GM04504 (cell line): ENCODE measurements at places on chromosomes 6 and 20.

DNA sequence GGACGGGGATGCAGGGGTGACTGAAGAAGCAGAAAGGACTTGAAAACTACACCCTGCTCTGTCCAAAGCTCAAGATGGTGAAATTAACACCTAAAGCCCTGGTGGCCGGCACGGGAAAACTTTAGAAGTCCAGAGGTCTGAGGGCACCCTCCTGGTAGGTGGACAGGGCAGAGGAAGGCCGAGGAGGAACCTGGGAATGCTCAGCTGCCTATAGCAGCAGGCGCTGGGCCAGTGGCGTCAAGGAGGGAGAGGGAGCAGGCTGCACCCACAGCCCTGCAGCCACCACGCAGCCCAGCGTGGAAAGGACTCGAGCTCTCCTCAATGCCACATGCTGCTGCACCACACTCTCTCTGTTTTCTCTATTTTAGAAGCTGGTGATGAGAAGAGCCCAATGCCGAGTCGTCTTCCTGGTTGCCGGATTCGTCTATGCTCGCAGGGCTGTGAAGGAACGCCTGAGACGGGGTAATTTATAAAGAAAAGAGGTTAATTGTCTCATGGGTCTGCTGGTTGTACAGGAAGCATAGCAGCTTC is 248.3 kb upstream of the AFDN start:
- DNase-seq = no peak

GRCh38 chr6:17015144-17015543 is 86.7 kb upstream of the STMND1 start:
- peak; percentile 44 for DNase-seq

DNA sequence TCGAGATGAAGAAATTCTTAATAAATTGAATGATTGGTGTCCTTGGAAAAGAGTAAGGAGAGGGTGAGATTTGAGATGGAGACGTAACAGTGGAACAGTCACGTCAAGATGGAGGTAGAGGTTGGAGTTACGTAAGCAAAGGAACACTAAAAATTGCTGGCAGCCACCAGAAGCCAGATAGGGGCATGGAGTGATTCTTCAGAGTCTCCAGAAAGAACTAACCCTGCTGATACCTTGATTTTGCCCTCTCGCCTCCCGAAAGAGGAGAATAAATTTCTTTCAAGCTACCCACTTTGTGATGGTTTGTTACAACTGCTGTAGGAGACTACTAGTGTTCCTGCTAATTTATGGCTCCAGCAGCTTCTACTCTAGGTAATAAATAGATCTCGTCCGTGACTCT is 17.6 kb downstream of the CD2AP start:
- DNase-seq = no peak

- no peak for DNase-seq
These were observed 734.3 kb downstream of the QKI start for GRCh38 chr6:164148788-164149187.

GRCh38 chr6:54058236-54058635 is 53.0 kb upstream of the MLIP start:
- DNase-seq = no peak

DNA sequence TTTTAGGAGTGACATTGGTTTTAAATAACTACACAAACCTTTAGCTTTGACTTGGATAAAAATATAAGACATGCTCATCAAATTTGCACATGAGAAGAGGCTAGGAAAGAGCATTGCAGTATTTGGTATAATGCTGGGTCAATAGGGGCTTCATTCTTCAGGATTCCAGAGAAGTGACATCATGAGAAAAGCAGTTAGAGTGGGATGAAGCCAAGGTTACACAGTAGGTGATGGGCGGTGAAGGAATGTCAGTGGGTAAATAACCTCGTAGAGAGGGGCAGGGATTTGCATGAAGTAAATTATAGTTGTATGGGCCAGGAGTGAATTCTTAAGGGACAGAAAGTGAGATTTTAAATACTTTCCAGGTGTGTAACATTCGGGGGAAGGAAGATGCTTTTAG is 216.2 kb downstream of the RFPL4B start:
- DNase-seq = no peak

GRCh38 chr6:36319436-36319762 is 17.3 kb downstream of the BNIP5 start:
- DNase-seq = no peak
